Activated CD8-positive, alpha-beta T cell treated with anti-CD3 and anti-CD28 coated beads for 36 hours (primary cell): ENCODE measurements at places on chromosomes 5 and 9. TPM values are rescaled to one million over a fixed set of nuclear protein-coding genes. Genes with fewer than 3 reads are reported as not detected.
A peak's percentile ranks its signal among the peaks of the same experiment; 100 is the strongest.

The CDH12 gene
- total RNA-seq: not detected

The KCNIP1 gene
- not detected for total RNA-seq

The DDX41 gene
- 228 TPM for total RNA-seq

DNA sequence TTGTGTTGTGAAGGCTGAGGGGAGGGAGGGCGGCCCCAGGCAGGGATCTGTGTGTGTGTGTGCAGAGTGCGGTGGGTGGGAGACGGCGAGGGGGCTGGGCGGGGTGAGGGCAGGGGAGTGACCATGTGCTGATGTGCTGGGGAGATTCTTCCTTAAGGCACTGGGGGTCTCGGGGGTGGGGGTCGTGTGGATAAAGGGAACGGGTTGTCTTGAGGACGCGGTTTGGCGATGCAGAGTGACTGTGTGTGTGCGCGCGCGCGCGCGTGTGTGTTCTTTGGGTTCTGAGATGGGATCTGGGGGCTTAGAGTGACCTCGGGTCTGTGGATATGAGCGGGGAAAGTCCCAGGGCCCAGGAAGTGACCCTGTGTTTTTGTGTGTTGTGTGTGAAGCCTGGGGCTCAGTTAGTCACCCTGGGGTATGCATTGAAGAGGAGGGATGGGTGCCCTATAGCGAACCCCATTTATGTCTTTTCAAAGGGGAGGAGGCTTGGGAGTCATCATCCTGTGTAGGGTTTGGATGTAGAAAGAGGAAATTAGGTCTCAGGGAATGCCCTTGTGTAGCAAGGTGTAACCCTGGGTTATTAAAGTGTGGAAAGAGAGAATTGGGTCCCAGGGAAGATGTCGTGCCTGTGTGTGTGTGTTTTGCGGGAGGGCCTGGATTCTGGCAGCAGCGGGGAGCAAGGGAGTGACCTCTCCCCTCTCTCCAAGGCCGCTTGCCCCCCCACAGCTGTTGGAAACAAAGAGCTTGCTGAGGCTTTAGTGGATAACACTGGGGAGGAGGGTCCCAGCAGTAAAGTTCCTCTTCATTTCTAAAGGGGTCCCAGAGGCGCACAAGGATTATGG is 1.4 kb downstream of the TMEFF1 start:
- DNase-seq: peak; percentile 17

DNA sequence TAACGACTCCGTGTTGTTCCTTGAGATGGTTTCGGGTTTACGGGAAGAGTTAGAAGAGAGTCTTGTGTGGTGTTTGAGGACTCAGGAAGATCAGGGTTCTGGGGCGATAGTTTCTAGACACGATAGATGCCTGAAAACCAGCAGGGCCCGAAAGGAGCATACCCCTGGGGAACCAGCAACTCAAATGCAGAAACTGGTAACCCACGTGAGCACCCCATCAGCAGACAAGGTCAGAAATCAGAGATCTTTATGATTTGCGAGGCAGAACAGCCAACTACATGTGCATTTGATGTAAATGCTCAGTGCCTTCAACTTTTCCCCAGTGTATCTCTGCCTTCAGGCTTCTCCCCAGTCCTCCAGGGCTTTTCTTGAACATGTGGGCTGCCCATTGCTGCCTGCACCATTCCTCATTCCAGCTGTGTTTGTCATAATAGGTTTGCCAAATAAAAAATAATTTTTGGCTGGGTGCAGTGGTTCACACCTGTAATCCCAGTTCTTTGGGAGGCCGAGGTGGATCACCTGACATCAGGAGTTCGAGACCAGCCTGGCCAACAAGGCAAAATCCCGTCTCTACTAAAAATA is 75.1 kb downstream of the BASP1 start:
- DNase-seq: no peak
